Type B pancreatic cell (in vitro differentiated cells): ENCODE measurements at places on chromosomes 7 and 10.

GRCh38 chr10:89454561-89455347, 40.4 kb downstream of the IFIT5 start:
- no peak for DNase-seq

GRCh38 chr10:30630571-30630970, 1.0 kb upstream of the LYZL2 start:
- no peak for DNase-seq

DNA sequence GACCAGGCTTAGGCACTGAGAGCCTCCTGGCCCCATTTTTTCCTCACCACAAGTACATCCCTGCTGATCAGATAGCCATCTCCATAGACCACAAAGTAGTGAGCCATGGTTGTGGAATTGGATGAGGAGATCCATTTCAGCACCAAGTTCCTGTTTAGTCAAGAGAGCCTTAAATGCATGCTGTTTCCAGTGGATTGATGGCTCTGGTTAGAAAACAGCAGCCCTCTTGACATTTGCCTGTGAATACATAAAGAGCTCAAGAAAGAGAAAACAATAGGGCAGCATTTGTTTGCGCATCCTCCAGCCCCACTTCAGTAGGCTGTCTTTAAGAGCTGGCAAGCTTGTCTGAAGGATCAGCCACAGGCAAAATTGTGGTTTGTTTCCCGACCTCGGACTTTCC, 251.2 kb downstream of the POU6F2 start:
- DNase-seq = no peak

DNA sequence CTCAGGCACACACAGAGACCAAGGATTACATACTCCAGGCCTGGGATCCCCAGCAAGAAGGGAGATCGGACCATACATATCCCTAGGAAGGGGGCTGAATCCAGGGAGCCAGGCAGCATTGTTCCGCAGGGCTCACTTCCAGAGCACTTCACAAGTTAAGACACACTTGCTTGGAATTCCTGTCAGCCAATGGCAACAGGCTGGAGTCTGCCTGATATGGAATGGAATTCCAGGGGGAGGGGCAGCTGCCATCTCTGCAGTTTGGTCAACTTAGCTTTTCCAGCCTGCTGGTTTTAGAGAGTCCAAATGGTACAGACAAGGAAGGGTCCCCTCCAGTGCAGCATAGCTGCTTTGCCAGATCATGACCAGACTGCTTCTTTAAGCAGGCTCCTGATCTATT, 290.0 kb upstream of the GLI3 start:
- no peak for DNase-seq

- DNase-seq = no peak
These were observed 29.7 kb downstream of the TMEM130 start for GRCh38 chr7:98840096-98840495.

- no peak for DNase-seq
These were observed 32.9 kb upstream of the PHYHIPL start for GRCh38 chr10:59143544-59143943.

DNA sequence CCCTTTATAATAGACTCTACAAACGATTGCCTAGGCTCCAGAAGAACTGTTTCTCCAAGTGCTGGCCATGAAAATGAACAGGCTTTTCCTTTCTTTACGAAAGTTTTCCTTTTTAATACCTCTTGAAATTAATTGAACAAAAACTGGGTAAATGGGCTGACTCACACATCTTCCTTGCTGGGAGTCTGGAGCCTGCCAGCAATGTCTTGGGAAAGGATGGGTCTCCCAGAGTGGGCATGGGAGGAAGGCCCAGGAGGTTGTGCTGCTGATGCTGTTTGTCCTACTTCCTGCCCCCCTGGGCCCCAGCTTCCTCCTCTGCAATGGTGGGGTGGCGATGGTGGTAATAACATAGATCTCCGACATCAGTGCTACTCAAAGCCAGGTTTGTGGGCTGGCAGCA, 174.1 kb downstream of the RPS24 start:
- DNase-seq = no peak

DNA sequence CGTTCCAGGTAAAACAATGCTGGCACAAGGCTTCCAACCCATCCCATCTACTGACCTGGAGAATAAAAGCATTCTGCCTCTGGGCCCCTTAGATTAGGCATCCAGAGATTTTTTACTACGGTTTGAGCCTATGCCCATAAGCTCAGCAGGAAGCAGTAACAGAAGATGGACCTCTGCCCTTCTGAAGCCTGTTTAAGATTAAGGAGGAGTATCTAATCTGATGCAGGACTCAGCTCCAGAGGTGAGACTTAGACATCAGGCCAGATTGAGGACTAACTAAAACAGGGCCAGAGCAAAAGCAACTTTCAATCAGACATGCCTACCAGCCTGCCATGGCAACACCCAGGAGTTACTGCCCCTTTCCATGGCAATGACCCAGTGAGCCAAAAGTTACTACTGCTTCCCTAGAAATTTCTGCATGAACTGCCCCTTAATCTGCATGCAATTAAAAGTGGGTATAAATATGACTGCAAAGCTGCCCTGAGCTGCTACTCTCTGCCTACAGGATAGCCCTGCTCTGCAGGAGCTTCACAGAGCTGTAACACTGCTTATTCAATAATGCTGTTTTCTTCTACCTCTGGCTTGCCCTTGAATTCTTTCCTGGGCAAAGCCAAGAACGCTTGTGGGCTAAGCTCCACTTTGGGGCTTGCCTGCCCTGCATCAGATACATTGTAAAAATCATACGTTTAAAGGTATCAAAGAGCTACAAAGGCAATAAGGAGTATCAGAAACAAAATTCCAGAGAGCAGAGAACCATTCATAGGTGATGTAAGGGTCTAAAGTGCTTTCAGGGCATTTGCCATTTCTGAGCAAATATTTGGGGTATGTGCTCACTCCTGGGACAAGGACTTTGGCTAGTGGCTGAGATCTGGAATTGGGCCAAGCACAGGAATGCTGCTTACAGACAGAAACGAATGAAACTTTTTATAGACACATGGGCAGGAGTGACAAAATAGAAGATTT, 25.0 kb upstream of the CNNM1 start:
- DNase-seq = no peak

DNA sequence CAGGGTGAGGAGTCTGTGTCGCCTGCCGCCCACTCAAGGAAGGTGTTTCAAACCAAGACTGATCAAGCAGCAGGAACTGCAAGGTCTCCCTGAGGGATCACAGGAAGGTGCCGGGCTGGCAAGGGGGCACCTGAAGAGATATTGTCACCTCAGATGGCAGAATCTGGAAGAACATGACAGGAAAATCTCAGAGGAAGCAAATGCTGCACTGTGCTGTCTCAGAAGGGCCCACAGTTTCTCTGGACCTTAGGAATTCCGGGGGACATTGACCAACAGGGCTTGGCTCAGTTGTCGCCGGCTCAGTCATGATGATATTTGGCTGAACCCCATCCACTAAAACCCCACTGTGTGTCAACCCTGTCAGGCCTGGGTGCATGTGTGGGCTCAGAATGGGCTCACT, 31.9 kb upstream of the GPR26 start:
- no peak for DNase-seq

- DNase-seq = no peak
These were observed 323.3 kb upstream of the ZMIZ1 start for GRCh38 chr10:78745441-78745840.

- no peak for DNase-seq
These were observed 8.4 kb upstream of the TMEM254 start for GRCh38 chr10:80070057-80070456.

DNA sequence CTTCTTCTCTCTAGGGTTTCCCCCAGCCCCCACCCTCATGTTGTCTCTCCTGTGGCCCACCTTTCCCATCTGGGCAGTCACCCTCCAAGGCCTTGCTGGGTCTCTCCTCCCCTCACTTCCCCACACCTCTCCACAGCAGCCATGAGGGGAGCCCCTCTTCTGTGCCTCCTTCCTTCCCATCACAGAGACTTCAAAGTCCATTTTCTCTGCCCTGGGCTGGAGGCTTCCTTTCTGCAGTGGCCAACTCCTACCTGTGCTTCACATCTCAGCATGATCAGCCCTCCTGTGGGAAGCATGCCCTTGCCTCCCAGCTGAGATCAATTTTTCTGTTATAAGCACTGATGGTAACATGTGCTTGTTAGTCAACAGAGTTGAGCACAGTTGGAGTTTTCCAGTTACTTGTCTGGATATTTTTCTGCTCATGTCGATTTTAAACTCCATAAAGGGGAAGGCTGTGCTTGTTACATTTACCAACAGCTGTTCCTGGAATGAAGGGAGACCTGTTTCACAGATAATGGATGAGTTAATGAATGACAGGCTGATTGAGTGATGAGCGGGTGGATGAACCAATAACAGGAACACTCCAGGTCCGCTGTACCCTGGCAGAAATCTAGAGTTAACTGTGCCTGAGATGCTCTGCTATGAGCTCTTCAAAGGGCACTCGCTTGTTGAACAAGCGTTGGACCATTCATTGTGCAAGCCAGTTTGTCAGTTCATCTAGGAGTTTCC, 71.4 kb upstream of the PRSS58 start:
- no peak for DNase-seq

- DNase-seq = no peak
These were observed 133.4 kb downstream of the LRRC4 start for GRCh38 chr7:127897704-127898454.

DNA sequence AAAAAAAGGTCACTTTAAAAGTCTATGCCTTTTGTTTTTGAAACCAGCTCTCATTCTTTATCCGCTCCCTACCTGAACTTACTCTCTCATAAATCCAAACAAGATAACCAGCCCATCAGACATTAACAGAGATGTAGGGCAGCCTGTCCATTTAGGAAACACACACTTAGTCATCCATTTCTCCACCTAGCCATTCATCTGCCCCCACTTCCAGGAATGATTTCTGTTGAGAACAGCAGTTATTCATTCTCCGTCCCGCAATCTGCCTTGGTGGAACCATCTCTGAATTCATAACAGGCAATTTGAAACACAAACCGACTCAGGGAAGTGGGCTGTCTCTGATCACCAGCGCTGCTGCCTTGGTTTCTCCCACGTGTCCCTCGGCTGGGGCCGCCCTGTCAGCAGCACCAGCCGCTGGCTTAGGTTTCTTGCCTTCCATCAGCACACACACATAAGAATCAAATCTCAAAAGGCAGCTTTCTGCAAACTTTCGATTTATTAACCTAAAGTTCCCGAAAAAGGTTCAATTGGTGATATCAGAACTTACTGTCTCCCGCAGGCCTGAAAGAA, 528.2 kb upstream of the NRP1 start:
- no peak for DNase-seq

DNA sequence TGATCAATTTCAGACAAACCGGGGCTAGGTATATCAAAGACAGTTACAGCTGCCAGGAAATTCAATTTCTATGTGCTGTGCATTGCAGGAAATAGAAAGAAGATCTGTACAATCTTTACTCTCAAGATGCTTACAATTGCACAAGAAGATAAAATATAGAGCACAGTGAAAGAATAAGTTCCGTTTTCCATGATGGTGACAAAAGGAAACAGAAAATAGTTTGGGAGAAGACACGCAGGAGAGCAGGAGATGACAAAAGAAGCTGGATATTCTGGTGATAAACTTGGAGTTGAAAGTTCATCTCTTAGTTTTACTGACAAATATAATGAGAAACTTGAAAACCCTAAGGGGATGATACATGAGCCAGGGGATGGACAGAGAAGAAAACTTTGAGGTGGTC, 646.0 kb downstream of the PARD3 start:
- no peak for DNase-seq

- DNase-seq = peak; percentile 45
These were observed 103.8 kb upstream of the LANCL2 start for GRCh38 chr7:55261386-55261770.

- DNase-seq = no peak
These were observed 202.3 kb downstream of the AHR start for GRCh38 chr7:17500736-17501135.

DNA sequence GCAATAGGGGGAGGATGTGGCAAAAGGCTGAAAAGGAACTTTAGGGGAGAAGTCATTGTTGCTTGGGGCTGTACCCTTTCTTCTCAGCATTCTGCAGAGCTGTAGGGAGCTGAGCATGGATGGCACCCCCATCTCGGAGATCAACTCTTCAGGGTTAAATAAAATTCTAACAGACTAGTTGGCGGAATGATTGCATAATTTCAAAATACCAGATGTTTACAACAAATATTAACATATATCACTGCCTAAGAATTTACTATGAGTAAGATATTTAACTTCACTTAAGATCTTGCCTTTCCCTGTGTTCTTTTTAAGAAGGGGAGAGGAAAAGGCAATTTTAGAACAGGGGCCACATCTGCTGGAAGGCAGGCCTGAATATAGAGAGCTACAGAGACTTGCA, 509 bp upstream of the OR2F1 start:
- DNase-seq = no peak

GRCh38 chr10:46229144-46229563, 57.6 kb upstream of the ANTXRL start:
- peak; percentile 62 for DNase-seq
